Naive B cell (primary cell): ENCODE measurements at places on chromosomes 16 and 17.

- DNase-seq, result no peak
Observed at GRCh38 chr16:9679213-9679767, 502.9 kb downstream of the GRIN2A start.

DNA sequence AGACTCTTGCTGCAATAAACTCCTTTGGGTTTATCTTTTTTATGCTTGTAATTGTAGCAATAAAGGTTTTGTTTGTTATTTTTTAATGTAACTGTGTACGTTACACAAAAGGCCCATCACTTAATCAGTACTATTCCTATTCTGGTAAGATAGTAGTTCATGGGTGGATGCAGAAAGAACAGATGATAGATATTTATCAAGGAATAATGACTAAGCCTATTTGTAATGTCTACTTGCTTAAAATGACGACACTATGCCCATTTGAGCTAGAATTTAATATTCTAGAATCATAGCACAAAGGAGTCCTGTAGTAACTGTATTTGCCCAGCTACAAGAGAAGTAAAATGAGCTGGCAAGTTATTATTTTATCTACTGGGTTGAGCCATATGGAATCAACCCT, 235.4 kb upstream of the DYNLRB2 start:
- no peak for DNase-seq

- no peak for DNase-seq
Observed at GRCh38 chr17:75315541-75316243, 26.5 kb upstream of the SLC25A19 start.

DNA sequence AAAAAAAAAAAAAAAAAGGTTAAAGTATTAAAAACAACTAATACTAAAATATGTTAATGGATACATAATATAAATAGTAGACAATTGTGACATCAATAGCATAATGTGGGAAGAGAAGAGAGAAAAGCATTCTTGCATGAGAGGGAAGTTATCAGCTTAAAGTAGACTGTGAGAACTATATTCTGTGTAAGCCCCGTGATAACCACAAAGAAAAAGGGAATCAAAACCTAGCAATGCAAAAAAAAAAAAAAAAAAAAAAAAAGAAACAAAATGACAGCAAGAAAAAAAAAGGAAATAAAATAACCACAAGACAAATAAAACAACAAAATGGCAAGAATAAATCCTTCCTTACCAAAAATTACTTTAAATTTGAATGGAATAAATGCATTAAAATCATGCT, 39.8 kb upstream of the MYLK3 start:
- DNase-seq, result peak; percentile 72

DNA sequence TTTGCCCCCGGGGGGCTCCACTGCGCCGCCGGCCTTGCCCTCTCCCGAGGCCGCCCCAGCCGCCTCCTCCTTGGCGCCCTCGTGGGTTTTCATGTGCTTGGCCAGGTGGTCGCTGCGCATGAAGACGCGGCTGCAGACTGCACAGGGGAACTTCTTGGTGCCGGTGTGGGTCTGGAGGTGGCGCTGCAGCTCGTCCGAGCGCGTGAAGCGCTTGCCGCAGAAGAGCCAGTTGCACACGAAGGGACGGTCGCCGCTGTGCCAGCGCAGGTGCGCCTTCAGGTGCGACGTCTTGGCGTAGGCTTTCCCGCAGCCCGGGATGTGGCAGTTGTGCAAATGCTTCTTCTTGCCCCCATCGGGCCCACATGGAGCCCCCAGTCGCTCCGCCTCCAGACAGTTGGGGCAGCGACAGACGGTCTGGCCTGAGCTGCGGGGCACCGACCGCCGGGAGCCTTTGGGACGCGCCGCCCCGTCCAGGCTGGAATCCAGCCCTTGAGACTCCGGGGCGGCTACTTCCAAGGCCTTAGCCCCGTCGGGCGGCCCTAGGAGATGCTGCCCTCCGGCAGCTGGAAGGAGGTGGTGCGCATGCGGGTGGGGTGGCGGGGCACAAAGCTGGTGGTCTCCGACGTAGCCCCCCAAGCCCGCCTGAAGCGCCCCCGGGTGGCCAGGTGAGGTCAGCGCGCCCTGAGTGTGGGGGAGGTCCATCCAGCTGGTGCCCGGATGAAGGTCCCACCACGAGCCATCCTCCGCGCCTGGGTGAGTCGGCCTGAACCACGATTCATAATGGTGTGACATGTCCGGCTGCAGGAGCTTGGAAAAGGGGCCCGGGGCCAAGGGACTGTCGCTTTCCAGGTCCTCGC, 3.4 kb downstream of the SP6 start:
- DNase-seq, result no peak

GRCh38 chr17:57086069-57086930, 1.3 kb downstream of the AKAP1 start:
- DNase-seq, result peak; percentile 11

DNA sequence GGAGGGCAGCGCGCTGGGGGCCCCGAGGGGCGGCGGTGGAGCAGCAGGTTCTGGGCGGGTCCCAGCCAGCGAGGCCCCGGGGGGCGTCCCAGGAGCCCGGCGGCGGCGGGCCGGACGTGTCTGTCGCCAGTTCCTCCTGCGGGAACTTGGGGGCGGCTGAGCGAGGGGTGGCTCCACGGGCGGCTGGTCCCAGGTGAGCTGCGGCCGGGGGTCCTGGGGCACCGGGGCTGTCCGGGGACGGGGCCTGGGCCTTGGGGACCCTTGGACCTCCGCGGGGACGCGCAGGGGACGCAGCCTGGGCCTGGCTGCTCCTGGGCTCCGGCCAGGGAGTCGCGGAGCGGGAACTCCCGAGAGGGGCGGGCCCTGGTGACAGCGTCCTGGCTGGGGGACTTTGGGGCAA, 54.2 kb upstream of the ZNF267 start:
- no peak for DNase-seq

- DNase-seq, result no peak
Observed at GRCh38 chr17:75091855-75092327, 4.1 kb downstream of the SLC16A5 start.

- no peak for DNase-seq
Observed at GRCh38 chr16:68992521-68992920, 112.9 kb upstream of the HAS3 start.

DNA sequence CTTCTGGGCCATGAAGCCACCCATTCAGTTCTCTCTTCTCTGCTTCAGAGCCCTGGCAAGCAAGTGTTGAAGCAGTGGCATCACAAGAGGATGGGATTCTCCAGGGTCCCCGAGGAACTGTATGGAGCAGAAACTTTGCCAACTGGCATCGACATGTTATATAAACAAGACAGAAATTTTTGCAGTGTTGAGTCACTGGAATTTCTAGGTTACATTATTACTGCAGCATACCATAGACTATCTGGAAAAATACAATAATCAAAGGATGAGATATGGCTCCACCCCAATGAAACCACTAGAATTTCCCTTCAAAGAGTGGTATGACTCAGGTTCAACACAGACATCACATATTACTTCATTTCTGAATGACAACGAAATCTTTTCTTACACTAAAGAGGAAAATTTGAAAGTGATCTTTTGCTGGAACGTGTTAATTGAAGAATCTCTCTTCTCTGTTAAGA, 343.0 kb upstream of the DYNLRB2 start:
- no peak for DNase-seq

DNA sequence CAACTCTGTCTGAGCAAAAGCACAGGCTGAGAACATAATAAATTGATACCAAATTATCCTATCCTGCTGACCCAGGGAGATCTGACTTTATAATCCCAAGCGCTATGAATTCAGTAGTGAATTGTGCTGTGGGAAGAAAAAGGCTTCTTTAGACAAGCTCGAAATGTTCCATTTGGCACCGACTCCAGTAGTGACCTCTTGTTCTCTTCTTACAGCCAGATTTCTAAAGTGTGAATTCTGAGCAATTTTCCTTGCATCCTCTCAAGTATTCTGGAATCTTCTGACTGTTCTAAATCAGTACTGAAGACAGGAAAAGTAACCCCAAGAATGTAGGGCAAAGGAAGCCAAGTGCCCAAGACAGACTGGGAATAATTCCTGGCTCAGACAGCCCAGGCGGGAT, 58.2 kb downstream of the CDYL2 start:
- DNase-seq, result no peak

DNA sequence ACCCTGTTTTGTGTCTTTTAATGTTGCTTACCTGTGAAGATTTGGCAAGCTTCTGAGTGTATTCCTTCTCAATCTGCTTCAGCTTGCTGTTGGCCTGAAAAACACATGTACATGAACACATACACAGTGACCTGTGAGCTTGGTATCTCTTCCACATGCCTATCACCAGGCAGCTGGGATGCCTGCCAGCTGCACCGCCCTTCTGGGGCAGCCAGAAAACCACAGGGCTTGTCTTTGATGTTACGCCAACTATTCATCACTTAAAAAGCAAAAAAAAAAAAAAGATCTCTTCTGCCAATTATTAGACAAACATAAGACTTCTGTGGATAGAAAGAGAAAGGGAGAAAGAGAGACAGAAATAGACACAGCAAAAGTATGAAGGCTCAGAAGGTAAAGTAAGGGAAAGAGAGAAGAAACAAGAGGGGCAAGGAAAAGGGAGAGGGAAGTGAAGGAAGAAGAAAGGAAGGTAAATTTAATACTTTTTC, 189.2 kb upstream of the AXIN2 start:
- DNase-seq, result no peak

GRCh38 chr17:34082404-34082803, 172.7 kb upstream of the CCL2 start:
- DNase-seq, result no peak

DNA sequence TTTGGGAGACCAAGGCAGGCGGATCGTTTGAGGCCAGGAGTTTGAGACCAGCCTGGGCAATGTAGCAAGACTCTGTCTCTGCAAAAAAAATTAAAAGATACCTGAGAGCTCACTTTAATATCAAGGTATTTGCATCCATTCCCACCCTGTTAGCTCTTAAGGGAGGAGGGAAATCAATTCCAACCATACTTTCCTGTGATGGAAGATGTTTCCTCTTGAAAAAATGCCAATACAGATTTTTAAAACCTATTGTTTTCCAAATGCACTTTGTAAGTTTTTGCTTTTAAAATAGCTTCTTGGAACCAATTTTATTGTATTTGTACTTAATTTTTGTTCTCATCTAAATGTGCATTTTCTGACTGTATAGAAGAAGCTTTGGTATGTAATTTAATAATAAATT, 49.2 kb downstream of the GOSR1 start:
- no peak for DNase-seq

DNA sequence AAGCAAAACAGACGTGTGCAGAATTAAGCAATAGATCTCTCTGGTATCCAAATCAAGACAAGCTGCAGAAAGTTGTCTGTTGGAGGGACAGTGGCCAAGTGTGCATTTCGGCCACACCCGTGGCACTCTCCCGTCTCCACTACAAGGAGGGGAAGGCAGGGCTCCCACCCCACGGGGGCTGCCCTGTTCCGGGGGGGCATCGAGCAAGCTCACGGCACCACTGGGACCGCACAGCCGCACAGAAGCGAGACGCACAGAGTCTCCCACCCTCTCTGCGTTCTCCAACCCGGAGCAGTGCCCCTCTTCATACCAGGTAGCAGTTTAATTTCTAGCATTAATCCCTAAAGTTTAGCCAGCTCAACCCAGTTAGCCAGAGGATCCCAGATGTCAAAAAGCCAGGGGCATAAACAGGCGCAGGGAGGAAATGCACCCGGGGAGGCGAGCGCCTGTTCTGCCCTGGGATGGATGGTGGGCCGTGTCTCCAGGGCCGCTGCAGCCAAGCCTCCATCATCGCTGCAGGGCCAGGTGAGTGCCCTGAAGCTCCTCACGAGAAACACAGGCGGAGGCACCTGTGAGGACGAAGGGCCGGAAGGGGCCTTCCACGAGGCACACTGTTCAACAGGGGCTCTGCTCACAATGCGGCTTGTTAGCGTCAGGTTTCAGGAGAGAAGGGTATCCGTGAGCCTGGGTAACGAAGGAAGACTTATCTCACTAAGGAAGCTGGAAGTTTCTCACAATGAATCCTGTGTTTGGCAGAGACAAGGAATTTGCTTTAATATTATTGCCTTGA, 42.1 kb upstream of the METRNL start:
- no peak for DNase-seq

GRCh38 chr17:18257982-18258355, 569 bp downstream of the FLII start:
- peak; percentile 60 for DNase-seq

DNA sequence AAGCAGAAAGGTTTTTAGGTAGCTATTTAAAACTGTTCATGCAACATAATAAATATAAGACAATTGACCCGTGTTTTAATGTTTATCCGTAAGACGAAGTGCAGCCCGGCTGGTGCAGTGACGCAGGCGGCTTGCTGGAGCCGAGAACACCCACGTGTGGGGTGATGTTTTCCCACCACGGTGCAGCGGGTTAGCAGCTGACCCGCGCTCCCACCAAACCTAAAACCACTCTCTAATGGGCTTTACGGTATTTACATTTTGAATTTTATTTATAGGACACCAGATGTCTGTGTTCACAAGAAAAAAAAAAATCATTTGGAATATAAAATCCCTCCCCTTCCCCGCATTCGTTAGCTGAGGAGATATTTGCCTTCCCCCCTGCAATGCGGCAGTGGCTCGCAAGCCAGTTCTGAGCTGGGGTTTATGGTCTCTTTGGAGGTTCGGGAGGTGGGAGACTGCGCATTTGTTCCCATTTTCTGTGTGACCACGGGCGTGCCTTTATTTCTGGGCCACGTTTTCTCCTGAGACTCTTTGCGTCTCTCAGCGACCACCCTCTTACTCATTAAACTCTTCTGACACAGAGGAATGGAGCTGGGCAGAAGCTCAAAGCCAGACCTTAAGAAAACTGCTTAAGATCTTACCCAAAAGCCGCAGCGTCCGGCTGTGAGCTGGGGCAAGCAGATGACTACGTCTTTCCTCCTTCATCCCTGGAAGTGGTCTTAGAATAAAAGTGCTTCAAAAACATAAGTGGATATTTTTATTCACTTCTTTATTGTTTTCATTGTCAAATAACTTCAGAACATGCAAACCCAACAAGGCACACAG, 301.1 kb downstream of the IRF8 start:
- DNase-seq, result no peak

DNA sequence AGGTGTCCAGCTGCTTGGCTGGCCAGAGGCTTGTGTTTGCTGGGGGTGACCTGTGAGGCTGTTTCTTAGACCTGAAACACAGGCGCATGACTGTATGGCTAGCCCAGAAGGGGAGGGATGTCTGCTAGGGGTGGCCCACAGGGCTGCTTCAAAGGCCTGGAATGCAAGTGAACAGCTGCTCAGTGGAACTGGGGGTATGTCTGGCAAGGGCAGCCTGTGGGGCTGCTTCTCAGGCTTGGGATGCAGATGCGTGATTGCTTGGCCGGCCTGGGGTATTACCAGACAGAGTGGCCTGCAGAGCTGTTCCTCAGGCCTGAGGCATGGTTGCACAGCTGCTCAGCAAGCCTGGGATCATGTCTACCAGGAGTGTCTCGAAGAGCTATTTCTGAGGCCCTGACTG, 20.5 kb downstream of the TANC2 start:
- DNase-seq, result no peak

DNA sequence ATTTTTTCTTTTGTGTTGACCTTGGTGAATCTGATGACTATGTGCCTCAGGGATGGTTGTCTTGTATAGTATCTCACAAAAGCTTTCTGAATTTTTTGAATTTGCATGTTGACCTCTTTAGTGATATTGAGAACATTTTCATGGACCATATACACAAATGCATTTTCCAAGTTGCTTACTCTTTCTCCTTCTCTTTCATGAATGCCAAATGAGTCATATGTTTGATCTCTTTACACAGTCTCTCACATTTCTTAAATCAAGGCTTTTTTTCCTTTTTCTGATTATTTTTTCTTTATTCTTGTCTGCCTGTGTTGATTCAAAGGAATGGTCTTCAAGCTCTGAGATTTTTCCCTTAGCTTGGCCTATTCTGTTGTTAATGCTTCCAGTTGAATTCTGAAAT, 46.6 kb upstream of the KCNJ16 start:
- no peak for DNase-seq

- no peak for DNase-seq
Observed at GRCh38 chr17:63706336-63707082, 6.6 kb upstream of the LIMD2 start.
